ENCODE measurements at places on chromosomes 4 and X.

GRCh38 chr4:80266253-80266901 is at the start of gene FGF5:
Gene FGF5 (plus strand): TSS chr4:80266664. CDS start chr4:80266825, 161 bp downstream.
- DNase-seq, result peak; percentile 63

GRCh38 chr4:33060674-33061542 is 2340.7 kb downstream of the PCDH7 start:
- peak; percentile 11 for DNase-seq

DNA sequence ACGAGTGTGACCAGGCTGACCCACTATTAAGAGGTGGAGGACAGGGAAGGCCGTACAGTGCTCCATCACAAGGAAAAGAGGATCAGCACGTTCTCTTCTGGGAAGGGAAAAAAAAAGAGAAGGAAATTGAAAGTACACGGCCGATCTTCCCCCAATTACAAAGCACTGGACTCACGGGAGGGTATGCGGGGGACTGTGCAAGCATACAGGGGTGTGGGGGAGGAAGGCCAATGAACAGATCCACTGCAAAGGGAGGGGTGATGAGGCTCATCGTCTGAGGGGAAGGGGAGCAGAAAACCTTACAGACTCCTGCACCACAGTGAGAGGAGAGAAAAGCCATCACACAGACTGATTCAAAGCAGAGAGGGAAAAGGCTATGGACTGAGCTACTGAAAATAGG is 1.1 kb downstream of the ELK1 start:
- no peak for DNase-seq

- no peak for DNase-seq
Observed at GRCh38 chr4:113407409-113407808, 354.1 kb downstream of the CAMK2D start.

GRCh38 chr4:120915336-120915735 is 7.2 kb downstream of the PRDM5 start:
- DNase-seq, result no peak

- DNase-seq, result no peak
Observed at GRCh38 chr4:80409809-80410208, 74.3 kb downstream of the CFAP299 start.

GRCh38 chrX:119190831-119191230 is 45.3 kb upstream of the PGRMC1 start:
- DNase-seq, result no peak

GRCh38 chr4:107913283-107913899 is 18.0 kb upstream of the CYP2U1 start:
- DNase-seq, result peak; percentile 71

DNA sequence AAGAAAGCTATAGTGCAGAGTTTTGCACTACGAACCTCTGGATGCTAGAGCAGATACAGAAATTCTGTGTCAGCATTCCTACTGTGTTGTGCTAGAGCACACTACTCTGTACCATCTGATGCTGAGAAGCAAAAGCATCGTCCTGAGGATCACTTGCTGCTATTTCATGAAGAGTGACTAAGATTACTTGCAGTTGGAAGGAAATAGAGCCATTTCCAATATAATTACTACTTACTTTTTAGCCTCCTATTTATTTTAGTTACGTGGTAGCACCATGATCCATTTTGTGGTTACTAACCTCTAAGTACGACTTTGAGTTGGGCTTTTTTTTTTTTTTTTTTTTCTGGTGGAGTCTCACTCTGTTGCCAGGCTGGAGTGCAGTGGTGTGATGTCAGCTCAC is 226.7 kb downstream of the PALLD start:
- no peak for DNase-seq

GRCh38 chr4:69030326-69030725 is 65.9 kb upstream of the UGT2B7 start:
- no peak for DNase-seq

DNA sequence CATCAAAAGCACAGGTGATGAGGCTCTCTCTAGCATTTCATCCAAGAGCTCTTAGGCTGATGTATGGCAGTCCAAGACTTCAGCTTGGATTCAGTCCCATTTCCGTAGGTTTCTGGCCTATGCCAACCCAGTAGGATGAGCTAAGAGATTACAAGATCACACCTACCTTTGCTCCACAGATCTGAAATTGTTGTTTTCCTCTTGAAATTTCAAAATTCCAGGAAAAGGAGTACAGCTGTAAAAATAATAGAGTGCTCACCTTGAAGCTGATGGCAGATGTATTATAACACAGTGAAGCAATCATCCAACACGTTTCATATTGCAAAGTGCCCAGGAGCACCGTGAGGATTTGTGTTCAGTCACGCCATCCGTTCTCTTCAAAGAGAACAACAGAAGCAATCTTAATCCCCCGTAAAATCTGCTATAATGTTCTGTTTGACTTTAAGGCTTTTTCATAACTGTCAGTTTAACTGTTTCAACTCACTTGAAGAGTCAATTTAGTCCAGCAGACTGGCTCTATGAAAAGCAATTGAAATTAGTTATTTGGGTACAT is 137.5 kb downstream of the CPE start:
- DNase-seq, result no peak

DNA sequence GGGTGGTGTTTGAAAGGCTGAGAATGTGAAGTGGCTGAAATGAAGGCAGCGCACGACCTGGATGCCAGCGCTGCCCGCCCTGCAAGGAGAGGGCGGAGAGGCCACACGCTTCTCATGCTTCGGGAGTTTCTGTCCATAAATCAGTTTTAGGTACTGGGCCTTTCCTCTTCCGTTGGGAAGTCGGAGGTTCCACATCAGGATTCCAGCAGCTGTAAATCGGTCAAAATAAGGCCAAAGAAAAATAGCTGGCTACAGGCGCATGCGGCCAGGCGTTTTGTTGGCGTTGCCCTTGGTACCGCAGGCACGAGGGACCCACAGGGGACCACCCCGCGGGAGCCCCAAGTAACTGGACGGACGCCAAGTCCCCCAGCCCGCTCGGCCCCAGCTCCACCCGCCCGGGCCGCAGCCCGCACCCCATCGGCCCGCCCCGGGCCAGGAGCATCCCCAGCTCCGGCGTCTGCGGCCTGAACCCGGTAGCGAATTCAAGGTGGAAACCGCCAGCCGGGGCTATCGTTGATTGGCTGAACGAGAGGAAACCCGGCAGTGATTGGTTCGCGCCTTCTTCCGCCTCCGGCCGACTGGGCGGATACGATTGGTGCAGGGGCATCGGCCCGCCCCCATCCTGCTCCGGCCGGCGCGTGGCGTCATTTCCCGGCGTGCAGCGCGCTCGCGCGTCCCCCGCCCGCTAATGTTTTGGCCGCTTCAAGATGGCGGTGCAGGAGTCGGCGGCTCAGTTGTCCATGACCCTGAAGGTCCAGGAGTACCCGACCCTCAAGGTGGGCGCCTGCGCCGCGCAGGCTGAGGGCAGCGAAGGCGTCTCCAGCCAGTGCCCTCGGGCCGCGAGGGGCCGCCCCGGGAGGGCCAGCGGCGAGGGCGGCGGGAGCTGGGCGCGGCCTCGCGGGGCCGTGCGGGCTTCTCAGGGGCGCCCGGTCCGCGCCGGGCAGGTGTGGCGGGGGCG is at the start of gene MAEA:
TSS of gene MAEA (plus strand) at position 685 of the 958 bp plus-strand sequence. CDS start at position 708, 23 bp downstream.
- peak; percentile 95 for DNase-seq

DNA sequence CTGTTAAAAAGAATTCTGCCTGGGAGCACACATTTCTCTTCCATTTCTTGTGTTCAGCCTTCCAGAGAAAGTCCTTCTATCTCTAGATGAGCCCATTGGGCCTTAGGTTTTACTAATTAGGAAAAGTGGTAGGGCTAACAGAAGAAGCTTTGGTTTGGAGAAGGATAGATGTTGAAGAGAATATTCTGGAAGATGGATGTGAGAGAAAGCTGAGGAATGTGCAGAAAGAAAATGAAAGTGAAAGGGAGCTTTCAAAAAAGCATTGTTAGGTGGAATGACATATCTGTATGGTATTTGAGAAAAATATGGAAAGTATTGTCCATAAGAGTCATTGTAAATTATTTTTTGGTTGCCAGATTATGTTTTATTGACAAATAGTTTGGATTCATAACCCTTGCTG is 474.8 kb upstream of the SLIT2 start:
- DNase-seq, result no peak

DNA sequence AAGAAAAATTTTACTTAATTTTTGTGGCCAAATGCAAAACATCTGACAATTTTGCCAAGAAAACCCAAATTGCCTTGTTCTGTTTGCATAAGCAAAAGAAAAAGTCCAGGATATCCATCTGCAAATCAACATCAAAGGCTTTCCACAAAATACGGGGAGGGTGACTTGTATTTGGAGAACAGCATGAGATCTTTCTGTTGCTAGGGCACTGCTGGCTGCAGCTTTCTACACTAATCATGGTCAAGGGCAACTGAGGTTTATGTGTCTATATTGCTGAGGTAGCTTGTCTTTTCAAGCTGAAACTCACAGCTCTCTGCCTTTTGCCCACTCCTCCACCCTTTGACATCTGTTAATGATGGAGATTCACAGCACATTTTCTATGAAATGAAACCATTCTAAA is 389.1 kb downstream of the NKX6-1 start:
- no peak for DNase-seq

DNA sequence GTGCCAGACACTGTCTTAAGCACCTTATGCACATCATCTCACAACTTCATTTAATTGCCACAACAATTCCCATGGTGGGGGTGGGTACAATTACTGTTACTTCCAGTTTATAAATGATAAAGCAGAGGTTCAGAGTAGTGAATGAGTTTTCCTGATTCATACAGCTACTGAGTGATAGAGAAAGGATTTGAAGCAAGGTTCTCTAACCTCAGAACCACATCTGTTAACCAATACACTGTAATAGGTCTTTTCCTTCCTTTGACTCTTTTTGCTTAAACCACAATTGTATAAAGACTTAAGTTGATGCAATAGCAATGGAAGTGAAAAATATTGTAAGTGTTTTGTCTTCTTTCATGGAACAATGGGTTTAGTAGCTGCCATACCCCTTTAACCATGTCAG is 43.5 kb upstream of the PAK3 start:
- no peak for DNase-seq

GRCh38 chr4:37219990-37220389 is 24.6 kb upstream of the NWD2 start:
- DNase-seq, result no peak

DNA sequence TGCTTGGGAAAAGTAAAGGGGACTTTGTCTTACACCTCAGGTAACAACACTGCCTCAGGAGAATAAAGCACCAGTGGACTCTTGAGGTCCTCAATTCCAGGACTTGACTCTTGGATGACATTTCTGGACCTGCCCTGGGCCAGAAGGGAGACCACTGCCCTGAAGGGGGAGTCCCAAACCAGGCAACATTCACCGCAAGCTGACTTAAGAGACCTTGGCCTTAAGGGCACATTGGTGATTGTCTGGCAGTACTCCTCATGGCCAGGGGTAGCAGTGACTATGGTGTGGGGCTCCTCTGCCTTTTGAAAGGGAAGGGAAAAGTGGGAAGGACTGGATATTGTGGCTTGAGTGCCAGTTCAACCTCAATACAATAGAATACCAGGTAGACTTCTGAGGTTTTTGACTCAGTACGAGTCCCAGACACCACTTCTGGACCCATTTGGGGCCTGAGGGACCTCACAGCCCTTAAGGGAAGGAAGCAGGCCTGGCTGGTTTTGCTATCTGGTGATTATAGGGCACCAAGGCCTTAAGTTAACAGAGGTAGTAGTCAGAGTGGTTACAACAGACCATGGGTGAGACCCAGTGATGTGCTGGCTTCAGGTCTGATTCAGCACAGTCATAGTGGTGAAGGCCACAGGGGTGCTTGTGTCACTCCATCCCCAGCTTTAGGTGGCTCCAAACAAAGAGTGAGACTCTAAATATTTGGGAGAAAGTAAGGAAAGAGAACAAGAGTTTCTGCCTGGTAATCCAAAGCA is 121.2 kb upstream of the TET2 start:
- DNase-seq, result no peak

DNA sequence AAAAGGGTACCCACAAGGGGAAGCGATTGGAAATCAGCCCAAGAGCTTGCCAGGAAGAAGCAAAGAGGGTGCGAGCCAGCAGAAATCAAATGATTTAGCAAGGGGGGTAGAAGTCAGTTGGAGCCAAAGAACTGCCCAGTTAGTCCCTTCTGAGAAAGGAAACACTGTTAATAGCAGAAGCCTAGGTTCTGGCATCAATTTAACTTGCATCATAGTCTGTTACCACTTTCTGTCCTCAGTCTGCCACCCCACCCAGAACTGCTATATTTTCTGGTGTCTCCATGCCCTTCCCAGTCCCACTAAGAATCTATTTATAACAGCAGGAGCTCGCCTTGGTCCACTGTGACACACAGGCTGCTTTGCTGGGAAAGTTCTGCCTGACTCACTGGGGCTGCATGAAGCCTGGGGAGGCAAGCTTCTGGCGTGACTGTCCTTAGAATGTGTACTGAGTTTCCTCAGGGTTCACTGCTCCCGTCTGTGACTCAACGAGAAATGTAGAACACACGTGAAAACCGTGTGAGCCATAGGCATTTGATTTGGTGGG is 157.8 kb upstream of the TTC29 start:
- DNase-seq, result no peak

DNA sequence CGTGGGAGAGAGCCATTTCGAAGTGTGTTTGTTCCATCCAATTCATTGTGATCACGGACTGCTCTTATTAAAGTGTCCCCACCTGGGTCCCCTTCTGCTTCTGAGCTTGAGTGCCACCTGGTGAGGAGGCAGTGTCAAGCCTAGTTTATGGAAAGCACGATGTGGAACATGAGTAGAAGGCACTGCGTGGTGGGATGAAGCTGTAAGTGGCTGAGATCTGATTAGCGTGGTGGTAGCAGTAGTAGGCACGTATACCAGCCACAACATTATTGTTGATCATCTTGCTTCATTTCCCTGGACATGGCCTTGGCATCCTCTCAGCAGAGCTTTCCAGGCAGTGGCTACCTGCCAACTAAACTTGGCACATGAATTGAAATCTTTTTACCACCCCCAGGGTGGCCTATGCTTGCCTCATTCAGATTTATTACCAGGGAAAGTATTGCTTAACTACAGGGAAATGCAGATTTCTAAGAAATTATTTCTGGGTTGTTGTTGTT is 46.4 kb downstream of the GPAT3 start:
- DNase-seq, result no peak

- no peak for DNase-seq
Observed at GRCh38 chr4:85557016-85557901, 82.3 kb downstream of the ARHGAP24 start.

DNA sequence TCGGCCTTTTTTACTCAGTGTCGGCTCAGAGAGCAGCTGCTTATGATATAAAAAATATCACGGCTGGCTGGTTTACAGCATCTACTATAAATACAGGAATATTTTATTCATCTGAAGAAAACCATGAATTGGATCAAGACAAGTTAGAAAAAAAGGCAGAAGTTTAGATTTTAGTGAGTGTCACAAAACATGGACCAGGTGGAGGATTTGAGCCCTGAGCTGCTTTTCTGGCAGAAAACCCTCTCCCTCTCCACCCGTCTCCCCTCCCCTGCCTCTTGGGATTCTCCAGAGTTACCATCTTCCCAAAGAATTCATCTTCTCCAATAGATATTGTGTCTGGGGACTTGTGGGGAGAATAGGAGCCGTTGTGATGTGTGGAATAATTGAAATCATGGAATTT is 142.8 kb upstream of the RAI2 start:
- DNase-seq, result no peak

DNA sequence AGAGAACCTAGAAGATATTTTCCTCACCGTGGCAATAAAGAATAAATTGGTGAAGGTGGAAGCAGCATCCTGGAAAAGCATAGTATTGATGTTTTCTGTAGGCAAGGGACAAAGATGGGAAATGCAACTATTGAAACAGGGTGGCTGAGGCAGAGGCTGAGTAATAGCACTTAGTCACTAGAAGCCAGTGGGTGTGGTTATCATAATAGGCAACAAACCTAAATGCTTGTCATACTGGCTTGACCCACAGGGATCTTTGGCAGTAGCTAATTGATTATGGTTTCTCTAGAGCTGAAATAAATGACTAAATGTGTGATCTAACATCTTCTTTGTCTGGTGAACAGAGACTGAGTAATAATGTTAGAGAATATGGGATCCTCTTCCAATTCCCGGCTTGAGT is 353.6 kb upstream of the RPS6KA3 start:
- DNase-seq, result no peak

- no peak for DNase-seq
Observed at GRCh38 chrX:99750721-99751120, 659.4 kb downstream of the PCDH19 start.

Data from KG1 (cell line).